ENCODE measurements at places on chromosomes 4 and X. TPM values are rescaled to one million over a fixed set of nuclear protein-coding genes. Genes with fewer than 3 reads are reported as not detected.

The IGFBP7 gene
- total RNA-seq: 50.8 TPM

The CTAG1B gene
- not detected for total RNA-seq

The F9 gene
- total RNA-seq: not detected

The FREM3 gene
- total RNA-seq: not detected

The COX18 gene
- total RNA-seq: 14.3 TPM

The GAGE1 gene
- not detected for total RNA-seq

The NIPAL1 gene
- 32.6 TPM for total RNA-seq

- no peak for DNase-seq
These were observed 27.2 kb downstream of the TAPT1 start for GRCh38 chr4:16199093-16199492.

DNA sequence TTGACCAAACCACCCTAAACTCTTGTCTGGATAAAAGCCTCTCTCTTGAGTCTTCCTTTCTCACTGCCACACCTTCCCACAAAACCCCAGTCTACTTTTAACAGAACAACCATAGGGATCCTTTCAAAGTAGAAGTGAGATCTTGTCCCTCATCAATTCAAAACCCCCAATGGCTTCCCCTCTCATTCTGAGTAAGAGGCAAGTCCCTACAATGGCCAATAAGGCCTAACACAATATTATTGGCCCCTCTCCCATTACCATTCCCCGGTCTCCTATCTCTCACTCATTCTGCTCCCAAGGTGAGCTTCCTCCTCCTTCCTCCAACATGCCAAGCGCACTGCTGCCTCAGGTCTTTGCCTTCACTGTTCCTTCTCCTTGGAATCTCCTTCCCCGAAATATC, 57.1 kb downstream of the REELD1 start:
- no peak for DNase-seq

DNA sequence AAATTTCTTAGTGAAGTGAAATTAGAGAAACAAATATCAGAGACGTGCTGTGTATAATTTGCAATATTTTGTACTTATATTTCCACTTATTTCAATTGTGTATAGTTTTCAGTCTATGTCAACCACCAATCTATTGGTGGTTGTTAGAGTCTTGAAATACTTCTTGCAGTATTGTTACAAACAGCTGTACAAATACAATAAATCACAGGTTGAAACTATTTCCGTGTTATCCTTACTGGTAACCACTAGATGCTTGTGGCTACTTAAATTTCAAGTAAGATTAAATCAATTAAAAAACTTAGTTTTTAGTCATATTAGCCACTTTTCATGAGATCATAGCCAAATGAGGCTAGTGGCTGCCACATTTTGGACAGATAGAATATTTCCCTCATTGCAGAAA, 520.5 kb downstream of the GBA3 start:
- no peak for DNase-seq

DNA sequence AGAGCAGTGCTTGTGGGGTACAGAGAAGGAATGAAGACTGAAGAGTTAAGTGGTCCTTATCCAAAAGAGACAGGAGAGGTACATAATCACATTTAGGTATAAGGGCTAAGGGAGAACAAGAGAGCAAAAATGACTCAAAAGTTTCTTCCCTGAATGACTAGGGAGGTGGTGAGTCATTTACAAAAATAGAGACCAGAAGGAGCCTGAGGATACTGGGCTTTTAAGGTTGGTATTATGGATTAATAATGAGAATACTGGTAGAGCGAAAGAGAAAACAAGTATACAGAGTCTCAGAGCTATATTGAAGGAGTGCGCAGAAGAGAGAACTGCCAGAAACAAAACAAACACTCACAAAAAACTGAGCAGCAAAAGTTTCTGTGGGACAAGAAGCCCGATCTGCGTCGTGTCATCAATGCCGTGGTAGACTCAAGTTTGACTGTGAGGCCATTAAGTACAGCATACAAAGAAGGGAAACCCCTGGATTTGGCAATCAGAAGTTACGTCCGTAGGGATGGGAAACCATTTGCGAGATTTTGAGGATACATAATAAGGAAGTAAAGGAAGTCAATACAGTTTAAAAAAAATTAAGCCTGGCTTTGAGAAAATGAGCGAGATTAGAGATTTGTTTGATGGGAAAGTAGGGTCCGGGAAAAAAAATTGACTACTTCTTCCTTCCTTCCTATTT, 129.1 kb upstream of the STIM2 start:
- no peak for DNase-seq

- DNase-seq: no peak
These were observed 6.1 kb upstream of the SH3D19 start for GRCh38 chr4:151331276-151332042.

- DNase-seq: no peak
These were observed at the start of gene PRKG2 for GRCh38 chr4:81214881-81215868. TSS of gene PRKG2 (minus strand) at chr4:81215222. CDS start at chr4:81205047, 10,175 bp downstream.

DNA sequence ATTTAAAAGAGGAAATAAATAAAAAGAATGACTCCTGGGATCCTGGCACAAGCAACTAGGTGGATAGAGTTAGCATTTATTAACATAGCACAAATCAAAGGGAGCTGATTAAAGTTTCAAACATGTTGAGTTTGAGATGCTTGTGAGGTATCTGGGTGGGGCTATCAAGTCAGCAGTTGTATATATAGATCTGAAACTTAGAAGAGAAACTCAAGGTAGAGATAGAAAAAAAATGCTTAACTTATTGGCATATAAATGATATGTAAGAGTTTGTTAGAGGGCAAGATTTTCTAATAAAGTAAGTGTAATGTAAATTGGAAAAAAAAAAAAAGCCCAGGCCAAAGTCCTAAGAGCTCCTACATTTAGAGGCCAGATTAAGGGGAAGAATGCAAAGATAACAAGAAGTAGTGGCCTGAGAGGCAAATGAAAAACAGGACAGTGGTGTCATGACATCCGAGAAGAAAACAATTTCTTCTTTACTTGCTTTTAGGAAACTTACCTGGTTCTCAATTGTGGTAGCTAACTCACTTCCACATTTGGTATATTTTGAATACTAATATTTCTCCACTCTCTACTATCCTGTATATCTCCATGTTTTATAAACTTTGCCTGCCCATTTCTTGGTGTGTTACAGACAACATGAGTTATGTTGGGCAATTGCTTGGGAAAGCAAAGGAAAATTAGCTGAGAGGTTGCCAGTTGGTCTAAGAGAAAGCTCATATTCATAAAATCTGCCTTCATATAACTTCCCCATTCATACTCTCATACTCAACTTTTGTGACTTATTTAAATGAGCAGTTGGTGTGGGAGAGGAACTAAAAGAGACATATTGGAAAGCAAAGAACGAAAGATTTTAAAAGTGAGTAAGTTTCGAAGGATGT, 169.2 kb downstream of the PARM1 start:
- no peak for DNase-seq

Data from esophagus squamous epithelium (tissue), 5 donors.